ENCODE measurements at places on chromosomes 3 and 15. TPM values are rescaled to one million over a fixed set of nuclear protein-coding genes. Genes with fewer than 3 reads are reported as not detected.

DNA sequence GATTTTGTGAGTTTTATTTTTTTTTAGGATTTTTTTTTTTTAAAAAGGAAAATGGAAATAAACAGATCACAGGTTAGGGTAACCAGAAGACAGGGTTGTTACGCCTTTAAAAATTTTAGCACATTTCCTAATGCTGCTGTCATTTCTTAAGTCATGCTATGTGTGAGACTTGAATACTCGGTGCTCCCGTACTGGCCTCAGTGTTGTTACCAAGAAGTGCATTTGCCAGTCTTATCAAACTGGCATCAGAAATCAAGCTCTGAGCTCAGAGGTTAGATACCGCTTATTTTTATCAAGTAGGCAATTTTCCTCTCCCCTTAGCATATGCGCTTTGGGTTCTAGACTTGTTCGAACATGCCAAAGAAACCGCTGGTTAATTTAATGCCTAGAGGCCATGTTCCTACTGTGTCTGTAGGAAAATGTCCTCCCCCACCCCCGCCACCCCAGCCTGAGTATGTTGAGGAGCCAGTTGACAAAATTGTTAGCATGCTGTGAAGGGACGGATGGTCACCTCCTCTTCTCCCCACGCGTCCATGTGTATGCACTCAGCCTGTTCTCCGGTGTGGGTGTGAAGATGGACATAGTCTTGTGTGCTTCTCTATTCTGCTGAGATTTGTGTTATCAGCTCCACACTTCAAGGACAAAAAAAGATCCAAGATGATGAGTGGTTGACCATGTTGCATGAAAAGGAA lies 88.9 kb downstream of the ITPR1 start:
- DNase-seq: no peak

GRCh38 chr3:45665101-45665572 lies 24.1 kb upstream of the SACM1L start:
- no peak for DNase-seq

- DNase-seq: no peak
These were observed 49.9 kb downstream of the CLEC3B start for GRCh38 chr3:45075821-45076625.

DNA sequence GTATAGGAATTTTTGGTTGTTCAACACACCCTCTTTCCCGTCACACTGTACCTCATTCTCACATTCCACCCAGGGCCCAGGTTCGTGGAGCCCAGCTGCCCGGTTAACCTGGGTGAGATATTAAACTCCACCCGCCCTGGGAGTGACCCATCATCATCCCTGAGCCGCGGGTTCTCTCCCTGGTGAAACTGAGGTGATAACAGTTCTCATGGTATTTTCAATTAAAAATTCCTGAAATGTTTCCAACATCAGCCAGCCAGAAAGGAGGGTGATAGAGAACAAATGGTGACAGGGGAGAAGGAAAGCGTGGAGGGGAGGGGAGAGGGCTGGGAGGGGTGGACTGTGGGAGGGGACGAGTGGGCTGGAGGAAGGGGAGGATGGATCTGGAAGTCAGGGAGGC lies 148.8 kb downstream of the ALDH1A2 start:
- DNase-seq: no peak

DNA sequence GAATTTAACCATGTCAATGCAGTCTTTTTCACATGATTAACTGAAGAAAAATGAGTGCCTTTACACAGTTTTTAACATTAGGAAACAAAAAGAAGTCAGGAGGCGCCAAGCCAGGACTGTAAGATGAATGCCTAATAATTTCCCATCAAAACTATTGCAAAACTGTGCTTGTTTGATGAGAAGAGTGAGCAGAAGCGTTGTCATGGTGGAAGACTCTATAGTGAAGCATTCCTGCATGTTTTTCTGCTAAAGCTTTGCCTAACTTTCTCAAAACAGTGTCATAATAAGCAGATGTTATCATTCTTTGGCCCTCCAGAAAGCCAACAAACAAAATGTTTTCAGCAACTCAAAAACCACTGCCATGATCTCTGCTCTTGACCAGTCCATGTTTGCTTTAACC lies 156.8 kb upstream of the CDIN1 start:
- DNase-seq: no peak

GRCh38 chr3:130929804-130930203 lies 35.9 kb downstream of the ATP2C1 start:
- DNase-seq: no peak

DNA sequence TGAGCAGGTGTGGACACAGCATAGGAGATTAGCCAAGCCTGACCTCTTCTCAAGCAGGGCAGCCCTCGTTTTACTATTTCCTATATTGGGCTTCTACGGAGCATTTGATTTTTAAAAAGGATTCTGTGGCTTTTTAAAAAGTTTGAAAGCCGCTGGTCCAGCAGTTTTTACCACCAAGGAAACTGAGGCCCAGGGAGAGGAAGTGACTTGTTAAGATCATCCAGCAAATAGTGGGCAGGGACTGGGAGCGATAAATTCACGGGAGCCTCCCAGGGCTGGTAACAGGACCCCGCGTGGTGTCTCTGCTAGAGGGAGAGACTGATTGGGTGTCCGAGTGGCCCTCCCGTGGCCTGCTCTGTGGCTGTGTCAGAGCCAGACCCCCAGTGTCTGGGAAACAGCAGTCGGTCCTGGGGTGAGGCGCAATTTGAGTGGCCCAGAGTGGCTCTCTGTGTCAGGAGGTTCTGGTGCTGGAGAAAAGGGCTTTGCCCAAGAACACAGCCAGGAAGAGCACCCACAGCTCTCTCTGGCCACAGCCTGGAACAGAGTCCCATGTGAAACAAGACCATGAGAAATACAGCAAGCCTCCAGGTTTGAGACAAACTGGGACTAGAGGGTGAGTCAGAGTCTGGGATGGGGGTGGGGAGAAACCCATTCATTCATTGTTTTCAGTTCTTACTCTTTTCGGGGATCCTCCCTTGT lies 4.2 kb downstream of the FURIN start:
- DNase-seq: no peak

GRCh38 chr15:48010316-48010715 lies 110.5 kb upstream of the SLC24A5 start:
- no peak for DNase-seq

- no peak for DNase-seq
These were observed 12.0 kb downstream of the ALDH1A2 start for GRCh38 chr15:58053315-58054153.

- no peak for DNase-seq
These were observed 249.3 kb upstream of the TGFBR2 start for GRCh38 chr3:30356866-30357753.

DNA sequence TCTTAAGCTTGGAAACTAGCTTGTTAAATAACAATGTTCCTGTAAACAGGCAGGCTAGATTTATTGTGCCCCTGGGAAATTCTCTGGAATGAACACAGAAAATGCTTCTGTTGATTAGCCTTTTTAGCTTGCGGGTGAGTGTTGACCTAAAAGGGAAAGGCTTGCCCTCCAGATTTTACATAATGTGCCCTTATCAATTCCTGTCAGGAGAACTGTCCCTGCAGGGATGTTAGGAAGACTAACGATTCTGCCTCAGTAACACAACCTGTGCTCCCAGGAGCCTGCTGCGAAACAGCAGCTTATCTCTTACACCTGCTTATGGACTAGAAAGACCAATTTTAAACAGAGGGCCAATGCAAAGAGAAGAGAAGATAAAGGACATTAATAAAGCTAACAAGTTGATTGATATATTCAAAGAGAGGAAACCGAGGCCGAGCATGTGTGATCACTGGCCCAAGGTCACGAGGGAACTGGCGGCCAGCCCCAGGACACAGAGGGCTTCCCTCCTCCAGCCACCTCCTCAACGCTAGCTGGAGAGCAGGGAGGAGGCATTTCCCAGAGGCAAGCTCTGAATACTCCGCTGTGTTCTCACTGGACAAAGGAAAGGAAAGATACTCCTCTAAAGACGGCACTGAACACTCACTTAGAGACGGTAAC lies 48.4 kb upstream of the TJP1 start:
- DNase-seq: no peak

DNA sequence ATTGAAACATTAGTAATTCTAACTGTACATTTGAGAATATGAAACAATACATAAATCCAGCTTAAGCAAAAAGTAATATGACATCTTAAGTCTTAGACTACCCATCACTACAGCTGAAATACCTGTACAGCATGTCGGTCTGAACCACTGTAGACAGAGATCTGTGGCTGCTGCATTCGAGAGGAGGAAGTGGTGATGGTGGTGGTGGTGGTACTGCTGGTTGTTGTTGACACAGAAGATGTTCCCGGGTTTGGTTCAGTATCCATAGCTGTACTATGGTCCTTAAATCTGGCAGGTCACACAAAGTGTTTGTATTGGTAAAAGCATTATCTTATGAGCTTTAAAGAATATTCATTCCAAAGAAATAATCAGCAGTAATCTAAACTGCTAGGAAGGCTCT lies 2.9 kb downstream of the PHC3 start:
- DNase-seq: no peak

GRCh38 chr15:65217526-65218482 lies 6.5 kb upstream of the CILP start:
- DNase-seq: no peak

DNA sequence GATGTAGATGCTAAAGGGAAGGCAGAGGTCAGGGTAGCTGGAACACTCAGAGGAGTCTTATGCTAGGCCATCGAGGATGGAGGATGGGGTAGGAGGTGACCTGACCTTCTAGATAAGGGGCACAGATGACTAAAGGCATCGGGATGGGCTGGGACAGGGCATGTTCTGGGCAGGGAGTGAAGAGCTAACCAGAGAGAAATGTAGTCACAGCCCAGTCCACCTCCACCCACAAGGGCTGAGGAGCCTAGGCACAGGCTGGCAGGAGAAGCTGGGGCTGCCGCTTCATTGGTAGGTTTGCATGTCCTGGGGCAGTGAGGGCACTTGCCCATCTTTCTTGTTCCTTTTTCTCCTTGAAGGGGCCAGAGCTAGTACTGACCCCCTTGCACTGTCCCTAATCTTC lies 12.6 kb downstream of the CLK3 start:
- no peak for DNase-seq

DNA sequence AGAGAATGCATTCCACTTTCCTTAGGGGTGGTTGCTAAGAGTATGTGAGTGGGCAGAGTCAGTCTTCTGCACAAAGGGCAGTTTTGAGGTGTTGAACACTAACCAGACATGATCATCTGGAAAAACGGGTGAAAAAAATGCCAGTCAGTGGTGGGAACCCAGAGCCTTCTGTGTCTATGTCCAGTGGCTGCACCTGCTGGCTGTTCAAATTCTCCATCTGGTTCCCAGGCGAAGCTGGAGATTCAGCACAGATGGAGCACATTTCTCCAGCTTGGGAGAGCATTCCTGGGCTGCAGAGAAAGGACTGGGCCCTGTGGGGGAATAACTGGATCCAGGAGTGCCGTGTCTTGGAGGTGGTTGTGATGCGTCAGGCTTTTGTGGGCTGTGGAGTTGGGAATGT lies 74.1 kb downstream of the TRAK1 start:
- DNase-seq: no peak

GRCh38 chr3:60289341-60290121 lies 961.7 kb downstream of the FHIT start:
- no peak for DNase-seq

DNA sequence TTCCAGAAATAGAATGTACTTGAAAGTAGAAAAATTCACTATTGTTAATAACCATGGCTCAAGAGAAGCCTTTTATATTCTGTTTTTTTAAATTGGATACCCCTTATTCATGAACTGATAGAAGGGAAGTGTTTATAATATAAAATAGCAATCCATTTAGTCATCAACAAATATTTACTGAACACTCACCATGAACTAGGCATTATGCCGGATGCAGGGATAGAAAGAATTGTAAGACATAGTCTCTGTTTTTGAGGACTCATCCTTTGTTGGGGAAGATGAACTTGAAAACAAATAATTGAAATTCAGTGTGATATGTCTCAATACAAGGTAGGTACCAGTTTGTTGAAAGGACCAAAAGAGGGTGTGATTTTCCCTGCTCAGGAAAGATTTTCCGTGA lies 160.9 kb upstream of the SATB1 start:
- no peak for DNase-seq

COMMD2 gene
- 25.5 TPM for total RNA-seq

CX3CR1 gene
- total RNA-seq: 0.24 TPM

IQCF2 gene
- total RNA-seq: not detected

OXSR1 gene
- total RNA-seq: 42.5 TPM

IGSF10 gene
- 1.8 TPM for total RNA-seq

C3orf22 gene
- not detected for total RNA-seq

PLSCR4 gene
- total RNA-seq: 51.9 TPM

Data from left colon (tissue), 2 donors.